ENCODE measurements at places on chromosomes 5 and 9.

GRCh38 chr5:50964746-50965653 is 298.6 kb downstream of the PARP8 start:
- no peak for DNase-seq

GRCh38 chr5:172886974-172887501 is 53.0 kb downstream of the ERGIC1 start:
- peak; percentile 58 for DNase-seq

DNA sequence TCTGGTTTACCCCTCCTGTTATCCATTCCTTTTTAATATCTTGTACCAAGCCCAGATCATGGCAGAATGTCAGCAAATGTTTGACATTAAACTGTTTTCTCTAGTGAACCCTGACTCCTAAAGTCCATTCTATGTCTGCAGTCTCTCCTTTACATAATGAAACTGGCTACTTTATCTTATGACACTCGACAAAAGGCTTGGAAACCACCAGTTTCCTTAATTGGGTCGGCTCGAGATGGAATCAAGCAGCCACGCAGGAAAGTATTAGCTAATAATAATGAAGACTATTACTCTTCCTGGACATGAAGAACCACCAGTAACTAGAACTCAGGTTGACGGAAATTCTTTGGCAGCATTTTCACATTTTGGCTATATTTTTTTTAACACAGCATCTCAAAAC is 17.5 kb downstream of the DAP start:
- no peak for DNase-seq

DNA sequence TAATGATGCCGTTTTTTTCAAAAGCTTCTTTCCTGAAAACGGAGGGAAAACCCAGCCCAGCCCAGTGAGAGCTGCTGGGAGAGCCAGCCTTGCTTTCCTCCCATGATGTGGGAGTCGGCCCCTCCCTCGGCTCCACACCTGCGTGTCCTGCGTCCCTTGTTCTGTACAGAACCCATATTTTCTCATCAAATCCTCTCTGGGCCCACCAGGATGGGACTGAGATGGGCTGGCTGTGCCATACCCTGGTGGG is 8.9 kb downstream of the FLT4 start:
- no peak for DNase-seq

- no peak for DNase-seq
Observed at GRCh38 chr9:68777070-68777763, 72.2 kb downstream of the PIP5K1B start.

All from bone marrow (tissue), 2 donors.